Inflammatory macrophage treated with lipopolysaccharide for 1 hour (primary cell): ENCODE measurements at places on chromosomes 5 and 9.

DNA sequence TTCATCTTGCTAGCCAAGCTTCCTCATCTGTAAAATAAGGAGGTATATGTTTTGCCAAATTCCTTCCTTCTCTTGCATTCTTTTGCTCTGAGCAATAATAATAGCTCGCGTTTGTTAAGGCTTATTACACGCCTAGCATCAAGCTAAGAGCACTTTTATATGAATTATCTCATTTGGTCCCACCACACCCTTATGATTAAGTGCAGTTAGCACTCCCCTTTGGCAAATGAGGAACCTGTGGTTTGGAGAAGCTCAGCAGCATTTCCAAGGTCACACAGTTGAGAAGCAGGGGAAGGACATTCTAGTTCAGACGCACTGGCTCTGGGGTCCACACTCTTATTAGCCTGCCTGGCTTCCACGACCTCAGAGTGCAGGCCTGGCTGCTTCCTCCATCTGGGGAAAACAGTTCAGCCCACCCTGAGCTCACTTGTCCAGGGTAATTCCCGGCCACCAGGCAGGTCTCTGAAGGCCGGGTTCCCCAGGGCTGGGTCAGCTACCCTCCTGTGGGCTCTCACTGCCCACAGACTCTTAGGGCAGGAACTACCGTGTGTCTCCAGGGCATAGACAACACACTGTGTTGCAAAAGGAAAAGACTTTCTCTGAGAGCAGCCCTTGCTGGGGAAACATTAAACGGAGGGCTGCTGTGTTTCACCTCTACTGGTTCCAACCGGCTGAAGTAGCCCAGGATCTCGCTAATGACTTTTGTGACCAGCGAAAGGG, 9.9 kb upstream of the FBP1 start:
- DNase-seq, result peak; percentile 81

DNA sequence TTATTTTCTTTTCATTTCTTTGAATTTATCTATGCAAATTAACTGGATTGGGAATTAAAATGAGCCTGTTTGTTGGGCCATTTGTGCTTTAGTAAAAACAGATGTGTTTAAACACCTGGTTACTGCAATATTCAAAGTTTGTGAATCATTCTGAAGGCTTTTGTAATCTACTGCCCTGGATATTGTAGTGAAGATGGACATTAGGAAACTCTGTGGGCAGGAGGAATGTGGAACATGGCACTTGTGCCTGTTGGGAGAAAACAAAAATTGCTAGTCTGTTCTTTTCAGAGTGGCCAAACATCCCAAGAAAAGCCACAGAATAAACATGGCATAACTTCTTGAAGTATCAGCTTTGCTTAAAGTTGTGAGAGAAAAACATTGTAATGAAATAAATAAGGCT, 40.8 kb downstream of the CHSY3 start:
- no peak for DNase-seq

DNA sequence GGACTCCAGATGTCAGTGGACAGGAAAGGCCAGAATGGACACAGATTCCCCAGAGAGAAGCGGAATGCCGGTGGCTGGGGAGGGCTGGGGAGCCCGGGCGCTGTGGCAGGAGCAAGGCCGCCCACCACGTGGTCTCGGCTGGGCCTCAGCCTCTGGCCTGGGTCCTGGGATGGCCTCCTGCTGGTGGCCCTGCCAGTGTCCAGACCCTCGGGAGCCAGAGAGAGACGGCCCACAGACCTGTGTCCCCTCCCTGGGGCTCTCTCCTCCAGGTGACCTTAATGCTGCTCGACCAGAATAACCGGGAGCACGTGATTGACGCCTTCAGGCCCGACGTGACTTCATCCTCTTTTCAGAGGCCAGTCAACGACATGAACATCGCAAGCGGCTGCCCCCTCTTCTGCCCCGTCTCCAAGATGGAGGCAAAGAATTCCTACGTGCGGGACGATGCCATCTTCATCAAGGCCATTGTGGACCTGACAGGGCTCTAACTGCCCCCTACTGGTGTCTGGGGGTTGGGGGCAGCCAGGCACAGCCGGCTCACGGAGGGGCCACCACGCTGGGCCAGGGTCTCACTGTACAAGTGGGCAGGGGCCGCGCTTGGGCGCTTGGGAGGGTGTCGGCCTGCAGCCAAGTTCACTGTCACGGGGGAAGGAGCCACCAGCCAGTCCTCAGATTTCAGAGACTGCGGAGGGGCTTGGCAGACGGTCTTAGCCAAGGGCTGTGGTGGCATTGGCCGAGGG, 19.0 kb downstream of the FBXW5 start:
- DNase-seq, result no peak

DNA sequence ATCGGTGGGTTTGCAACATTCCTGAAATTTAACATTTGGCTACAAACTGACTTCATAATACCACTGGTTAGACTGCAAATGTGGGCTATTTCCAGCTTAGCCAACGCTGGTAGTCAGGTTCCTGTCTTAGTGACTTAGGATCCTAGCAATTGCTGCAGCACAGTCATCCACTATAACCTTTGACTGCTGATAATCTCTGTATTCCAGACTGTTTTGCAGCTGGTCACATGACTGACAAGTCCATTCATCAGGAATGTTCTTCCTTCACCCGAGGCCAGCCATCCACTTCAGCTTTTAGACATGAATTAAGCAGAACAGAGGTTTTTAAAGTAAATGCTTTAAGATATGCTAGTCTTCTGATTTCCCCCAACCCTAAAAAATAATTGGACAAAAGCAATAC, 425.9 kb upstream of the MPDZ start:
- no peak for DNase-seq

DNA sequence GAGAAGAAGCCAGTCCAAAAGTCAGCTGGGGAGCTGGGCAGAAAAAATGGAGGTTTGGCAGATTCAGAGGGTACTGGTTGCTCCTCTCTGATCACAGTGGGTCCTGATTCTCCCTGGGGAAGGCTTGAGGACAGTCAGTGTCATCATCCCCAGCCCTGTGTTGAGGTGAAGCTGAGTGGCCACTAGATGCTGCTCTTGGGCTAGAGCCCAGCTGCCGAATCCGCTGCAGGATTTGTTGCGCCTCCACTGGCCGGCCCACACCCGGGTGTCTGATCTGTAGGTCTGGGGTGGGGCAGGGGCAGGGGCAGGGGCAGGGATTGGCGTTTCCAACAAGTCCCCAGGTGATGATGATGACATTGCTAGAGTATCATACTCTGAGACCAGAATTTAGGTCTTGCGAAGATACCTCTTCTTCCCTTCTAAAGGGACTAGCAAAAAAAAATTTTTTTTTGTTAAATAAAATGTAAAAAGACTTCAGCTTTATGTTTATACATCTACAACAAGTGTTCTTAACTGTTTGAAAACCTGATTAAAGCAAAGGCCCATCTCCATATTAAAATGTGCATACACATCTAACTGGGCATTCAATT, 106.8 kb downstream of the PDE6A start:
- no peak for DNase-seq

GRCh38 chr5:43227655-43228054, 35.6 kb downstream of the NIM1K start:
- DNase-seq, result peak; percentile 60

GRCh38 chr5:72539038-72539437, 31.8 kb upstream of the ZNF366 start:
- DNase-seq, result no peak

DNA sequence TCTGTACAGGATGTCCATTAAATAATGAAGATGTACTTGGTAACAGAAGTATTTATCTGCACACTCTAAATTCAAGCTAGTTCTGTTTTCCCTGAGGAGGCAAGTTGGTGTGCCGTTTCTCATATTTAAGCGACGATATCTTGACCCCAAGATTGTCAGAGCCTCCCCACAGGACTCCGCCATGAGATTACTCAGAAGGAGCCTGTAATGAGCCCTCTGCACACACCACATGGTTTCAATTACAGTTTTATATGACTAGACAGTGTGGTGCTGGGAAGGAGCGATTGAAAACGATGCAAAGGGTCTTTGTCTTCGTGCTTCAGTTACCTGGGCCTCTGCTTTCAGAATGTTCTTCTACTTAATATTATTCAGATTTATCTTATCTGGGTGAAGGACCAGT, 840.4 kb upstream of the WWC1 start:
- DNase-seq, result no peak

DNA sequence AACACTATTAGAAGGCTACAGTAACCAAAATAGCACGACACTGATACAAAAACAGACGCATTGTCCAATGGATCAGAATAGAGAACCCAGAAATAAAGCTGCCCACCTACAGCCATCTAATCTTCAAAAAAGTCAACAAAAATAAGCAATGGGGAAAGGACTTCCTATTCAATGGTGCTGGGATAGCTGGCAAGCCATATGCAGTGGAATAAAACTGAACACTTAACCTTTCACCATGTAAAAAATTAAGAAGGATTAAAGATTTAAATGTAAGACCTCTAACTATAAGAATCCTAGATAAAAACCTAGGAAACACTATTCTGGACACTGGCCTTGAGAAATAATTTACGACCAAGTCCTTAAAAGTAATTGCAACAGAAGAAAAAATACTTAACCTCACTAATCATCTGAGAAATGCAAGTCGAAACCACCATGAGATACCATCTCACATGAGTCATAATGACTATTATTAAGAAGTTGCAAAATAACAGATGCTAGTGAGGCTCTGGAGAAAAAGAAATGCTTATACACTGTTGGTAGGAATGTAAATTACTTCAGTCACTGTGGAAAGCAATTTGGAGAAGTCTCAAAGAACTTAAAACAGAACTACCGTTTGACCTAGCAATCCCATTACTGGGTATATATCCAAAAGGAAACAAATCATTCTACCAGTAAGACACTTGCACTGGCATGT, 203.3 kb upstream of the CDH9 start:
- DNase-seq, result no peak

DNA sequence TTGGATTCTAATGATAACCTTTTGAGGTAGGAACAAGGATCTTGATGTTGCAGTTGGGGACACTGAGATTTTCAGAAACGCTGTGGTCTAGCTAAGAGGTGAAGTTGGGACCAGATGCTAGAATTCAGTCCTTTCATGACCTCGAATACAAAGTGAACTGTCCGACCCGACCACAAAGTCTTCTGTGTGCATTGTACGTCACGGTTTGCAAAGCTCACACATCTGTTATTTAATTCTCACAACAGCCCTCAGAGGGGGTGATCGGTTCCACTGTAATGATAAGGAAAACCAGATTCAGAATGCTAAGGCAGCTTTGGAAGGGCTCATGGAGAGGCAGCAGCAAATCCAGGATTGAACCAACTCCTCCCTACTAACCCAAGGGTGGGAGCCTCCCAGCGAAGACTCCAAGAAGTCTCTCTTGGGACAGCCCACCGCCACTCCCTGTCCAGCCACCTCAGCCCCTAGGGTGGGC, 16.6 kb upstream of the KIF12 start:
- no peak for DNase-seq

DNA sequence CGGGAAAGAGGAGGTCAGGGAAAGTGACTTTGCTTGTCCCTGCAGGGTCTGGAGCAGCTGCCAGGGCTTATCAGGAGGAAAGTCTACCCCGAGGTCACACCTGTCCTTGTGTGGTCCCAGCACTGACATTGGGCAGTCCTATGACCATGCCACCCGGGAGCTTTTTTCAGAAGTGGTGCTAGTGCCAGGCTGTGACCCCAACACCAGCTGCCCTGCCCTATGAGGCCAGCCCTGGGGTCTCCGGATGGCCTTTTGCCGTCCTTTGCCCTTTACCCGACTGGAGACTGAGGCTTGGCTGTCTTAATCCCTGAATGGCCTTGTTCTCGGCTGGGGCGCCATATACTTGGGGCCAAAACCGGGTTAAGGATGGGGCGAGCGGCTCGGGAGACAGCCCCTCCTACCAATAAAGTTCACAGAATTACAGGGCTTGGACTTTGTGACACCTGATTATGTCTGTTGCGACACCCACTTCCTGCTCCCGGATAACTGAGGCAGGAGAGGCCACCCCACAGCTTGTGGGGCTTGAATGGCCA, 22.2 kb upstream of the SLC9A3 start:
- DNase-seq, result no peak

- no peak for DNase-seq
Observed at GRCh38 chr5:35359859-35360258, 129.6 kb upstream of the PRLR start.

GRCh38 chr5:34915139-34915855, at the start of the genes BRIX1 and RAD1:
BRIX1 (plus strand) TSS chr5:34915711; CDS start chr5:34915739, 28 bp downstream.
RAD1 (minus strand) TSS chr5:34915504; CDS start chr5:34914892, 612 bp downstream.
- DNase-seq, result peak; percentile 94

DNA sequence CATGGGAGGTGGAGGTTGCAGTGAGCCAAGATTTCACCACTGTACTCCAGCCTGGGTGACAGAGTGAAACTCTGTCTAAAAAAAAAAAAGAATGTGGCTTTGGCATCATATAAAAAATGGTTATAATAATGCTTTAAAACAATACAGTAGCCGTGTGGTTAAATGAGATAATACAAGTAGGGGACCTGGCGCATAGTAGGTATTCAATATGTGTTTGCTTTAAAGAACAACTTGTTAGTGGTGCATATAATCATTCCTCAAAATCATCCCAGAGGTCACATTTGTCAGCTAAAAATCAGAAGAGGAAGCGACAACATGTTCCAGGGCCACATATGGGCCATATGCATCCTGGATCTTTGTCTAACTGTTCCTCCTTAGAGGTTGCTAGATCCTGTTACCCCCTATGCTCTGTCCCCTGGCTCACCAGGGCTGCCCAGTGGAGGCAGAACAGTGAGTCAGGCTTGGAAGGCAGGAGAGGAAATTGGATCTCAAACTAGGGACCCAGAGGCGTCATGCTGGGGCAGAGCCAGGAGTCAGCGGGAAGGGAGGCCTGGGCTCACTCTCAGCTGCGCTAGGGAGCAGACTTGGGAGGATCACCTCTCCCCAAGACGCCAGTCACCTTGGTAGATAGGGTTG, 27.7 kb downstream of the LHX6 start:
- no peak for DNase-seq

DNA sequence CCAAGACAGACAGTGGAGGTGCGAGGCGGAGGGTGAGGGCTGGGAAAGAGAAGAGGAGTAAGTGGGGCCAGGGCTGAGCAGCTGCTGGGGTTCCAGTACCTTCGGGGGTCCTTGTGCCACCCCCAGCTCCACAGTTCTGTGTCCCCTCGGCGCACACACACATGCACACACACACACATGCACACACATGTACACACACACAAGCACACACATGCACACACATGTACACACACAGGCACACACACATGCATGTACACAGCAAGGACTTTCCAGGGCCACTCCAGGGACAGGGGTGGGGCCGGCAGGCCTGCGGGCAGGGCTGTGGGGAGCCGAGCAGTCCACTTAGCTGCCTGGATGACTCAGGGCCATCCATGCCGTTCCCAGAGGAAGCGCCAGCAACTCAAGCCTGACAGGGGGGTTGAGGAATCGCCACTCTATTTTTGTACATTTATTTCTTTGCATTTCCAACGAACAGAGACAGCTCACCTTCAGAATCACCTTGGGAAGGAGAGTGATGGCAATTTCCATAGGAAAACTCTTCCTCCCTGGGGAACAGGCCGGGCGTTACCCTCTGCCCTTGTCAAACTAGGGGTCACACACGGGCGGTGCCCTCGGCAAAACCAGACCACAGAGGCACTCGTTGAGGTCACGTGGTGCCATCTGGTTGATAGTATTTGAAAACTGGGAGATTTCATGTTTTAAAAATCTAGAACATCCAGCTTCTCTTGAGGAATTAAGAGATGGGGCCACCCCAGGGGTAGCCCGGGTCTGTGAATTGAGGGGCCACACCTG, 135.7 kb downstream of the ADAMTS2 start:
- no peak for DNase-seq

DNA sequence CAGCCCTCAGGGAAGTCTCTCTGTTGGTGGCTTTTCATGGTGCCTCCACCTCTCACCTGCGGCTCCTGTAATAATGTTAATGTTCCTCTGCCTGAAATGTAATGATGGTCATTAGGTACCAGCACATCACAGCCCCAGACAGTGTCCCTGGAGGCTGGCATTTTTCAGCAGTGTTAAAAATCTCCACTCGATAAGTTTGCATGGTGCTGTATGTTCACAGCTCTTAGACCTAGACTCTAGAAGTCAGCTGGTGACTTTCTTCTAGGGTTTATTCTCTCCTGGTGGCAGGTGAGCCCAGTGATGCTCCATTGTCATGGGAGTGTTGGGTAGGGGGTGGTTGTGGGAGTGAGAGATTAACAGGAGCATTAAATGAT, 53.1 kb downstream of the GPR107 start:
- DNase-seq, result no peak
